Amniotic epithelial cell (primary cell): ENCODE measurements at places on chromosomes 1 and 21.
A peak's percentile ranks its signal among the peaks of the same experiment; 100 is the strongest.

DNA sequence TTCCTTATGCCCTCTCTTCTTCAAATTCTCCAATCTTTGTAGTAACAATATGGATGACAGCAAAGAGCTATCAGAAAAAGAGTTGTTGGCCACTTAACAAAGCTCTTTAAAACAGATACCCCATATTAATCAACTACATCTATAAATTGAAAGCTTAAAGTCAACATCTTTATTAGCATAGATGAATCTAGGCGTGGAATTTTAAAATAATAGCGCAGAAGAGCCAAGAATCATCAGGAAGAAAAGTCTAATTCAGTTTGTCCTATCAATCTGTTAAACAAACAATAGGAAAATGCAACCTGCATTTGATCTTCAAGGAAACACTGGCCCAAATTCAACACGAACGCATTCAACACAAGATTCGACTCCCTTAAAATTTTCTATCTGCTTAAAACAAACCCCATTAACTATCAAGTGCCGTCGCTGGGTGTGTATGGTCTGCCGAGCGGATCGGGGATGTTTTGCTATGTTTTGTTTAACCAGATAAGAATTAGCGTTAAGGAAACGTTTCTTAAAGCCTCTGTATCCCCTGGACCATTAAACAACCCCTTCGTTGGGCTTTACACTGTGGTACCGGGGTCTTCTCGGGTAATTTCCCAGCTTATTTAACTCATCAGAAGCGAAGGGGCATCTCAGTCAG lies 1.0 kb downstream of the LYST start:
- no peak for DNase-seq

DNA sequence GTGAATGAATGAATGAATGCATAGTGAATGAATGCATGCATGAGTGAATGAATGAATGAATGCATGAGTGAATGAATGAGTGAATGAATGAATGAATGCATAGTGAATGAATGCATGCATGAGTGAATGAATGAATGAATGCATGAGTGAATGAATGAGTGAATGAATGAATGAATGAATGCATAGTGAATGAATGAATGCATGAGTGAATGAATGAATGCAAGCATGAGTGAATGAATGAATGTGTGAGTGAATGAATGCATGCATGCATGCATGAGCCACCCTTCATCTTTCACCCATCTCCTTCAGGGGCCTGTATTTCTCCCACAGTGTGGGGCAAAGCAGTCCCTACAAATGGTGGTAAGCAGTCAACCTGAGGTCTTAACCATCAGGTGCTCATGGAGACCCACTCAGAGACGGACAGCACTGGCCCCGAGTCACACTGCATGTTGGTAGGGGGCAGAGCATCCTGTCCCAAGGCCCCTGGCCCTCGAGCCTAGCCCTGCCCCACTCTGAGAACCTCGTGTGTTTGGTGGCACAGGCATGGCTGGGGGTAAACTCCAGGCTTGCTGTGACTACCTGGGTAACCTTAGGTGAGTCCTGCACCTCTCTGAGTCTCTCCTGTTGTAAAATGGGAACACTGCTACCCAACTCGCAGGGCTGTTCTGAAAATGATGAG lies 28.0 kb upstream of the PAX7 start:
- peak; percentile 12 for DNase-seq

GRCh38 chr1:160083968-160084770 lies 2.8 kb downstream of the KCNJ9 start:
- DNase-seq, result peak; percentile 21

DNA sequence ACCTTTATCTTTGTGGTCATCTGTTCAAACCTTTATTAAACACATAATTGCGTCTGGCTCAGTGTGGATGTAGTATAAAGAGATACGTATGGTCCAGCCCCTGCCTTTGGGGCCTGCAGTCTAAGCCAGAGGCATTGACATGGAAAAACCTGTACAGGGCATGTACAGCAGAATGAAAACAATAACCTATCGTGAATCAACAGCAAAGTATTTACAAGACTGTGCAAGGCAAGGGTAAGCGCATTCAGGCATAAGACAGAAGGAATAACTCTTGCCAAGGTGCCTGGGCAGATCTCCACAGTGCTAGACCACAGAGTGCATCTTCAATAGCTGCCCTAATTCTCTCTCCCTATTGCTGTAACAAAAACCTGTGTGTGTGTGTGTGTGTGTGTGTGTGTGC lies 35.5 kb downstream of the KIRREL1 start:
- DNase-seq, result peak; percentile 62

GRCh38 chr1:244450597-244451538 lies 841 bp downstream of the ADSS2 start:
- peak; percentile 88 for DNase-seq

- DNase-seq, result no peak
Observed at GRCh38 chr1:229139331-229140118, 131.4 kb upstream of the RAB4A start.

GRCh38 chr21:31366825-31367224 lies 22.8 kb upstream of the TIAM1 start:
- peak; percentile 90 for DNase-seq

DNA sequence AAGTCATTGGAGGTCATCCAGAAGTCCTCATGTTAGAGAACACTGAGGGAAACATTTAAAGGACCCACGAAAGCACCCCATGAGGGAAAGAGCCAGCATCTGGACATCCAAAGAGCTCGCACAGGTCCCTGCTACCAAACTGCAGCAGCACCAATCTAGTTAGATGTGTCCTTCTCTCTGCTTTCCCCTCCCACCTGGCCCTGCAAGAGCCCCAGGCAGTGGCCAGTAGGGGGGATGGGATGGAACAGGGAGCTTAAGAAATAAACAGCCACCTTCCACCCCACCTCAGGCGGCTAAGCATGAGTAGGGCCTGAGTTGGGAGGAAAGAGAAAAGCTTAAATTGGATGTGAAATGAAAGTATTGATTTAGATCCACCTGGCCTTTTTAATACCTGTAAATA lies 175.9 kb upstream of the KCND3 start:
- DNase-seq, result no peak

- DNase-seq, result peak; percentile 75
Observed at GRCh38 chr1:916173-917075, 7.3 kb upstream of the SAMD11 start.

GRCh38 chr1:190511554-190511953 lies 33.9 kb upstream of the BRINP3 start:
- no peak for DNase-seq

DNA sequence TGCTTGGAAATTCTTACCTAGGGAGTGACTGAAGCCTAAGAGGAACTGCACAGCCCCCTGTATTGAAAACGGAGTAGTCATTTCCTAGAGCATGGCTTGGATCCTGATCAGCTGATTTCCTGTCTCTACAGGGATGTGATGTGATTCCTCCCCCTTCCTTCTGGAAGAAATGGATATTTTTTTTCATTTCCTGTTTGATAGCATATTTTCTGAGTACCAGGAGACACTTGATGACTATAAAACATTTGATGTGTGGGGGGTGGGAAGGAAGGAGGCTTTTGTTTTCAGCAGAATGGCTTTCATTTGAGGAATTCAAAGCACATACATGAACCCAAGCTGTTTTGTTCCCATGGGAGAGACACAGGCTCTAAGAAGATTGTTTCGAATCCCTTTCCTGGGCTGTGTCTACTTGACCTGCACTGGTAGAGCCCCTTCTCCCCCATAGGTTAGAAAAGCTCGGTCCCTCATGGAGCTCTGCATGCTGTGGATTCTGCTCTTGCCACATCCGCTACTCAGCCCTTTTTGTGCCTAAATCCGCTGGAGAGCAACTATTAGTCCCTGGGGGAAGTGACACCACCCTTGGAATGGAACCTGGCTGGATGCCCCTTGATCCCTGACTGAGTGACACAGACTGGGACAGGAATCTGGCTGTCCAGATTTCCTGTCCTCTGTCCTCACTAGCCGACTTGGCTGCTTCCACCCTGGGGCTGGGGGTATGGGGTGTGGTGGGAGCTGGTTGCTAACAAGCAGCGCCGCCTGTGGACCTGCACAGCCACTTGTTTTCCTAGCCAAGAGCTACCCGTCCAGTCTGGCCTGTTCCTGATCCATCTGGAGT lies 71.8 kb upstream of the MACF1 start:
- no peak for DNase-seq

DNA sequence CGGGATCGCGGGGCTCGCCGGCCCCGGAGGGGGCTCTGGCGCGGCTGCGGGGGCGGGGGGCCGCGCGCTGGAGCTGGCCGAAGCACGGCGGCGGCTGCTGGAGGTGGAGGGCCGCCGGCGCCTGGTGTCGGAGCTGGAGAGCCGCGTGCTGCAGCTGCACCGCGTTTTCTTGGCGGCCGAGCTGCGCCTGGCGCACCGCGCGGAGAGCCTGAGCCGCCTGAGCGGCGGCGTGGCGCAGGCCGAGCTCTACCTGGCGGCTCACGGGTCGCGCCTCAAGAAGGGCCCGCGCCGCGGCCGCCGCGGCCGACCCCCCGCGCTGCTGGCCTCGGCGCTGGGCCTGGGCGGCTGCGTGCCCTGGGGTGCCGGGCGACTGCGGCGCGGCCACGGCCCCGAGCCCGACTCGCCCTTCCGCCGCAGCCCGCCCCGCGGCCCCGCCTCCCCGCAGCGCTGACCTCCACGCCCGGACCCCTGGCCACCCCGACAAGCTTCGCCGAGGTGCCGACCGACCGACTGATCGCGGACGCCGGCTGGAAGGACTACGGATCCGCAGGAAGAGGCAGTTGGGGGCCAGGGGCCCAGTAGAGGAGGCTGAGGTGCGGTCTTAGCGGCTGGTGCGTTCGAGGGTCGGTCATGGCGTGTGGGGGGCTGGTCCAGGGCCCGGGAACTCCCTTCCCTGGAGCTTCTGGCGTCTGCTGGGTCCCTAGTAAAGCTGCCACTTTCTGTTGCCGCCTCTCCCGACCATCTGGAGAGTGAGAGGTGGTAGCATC lies 711 bp downstream of the TRNP1 start:
- DNase-seq, result no peak

- DNase-seq, result no peak
Observed at GRCh38 chr1:172469717-172470116, 25.8 kb upstream of the PIGC start.

DNA sequence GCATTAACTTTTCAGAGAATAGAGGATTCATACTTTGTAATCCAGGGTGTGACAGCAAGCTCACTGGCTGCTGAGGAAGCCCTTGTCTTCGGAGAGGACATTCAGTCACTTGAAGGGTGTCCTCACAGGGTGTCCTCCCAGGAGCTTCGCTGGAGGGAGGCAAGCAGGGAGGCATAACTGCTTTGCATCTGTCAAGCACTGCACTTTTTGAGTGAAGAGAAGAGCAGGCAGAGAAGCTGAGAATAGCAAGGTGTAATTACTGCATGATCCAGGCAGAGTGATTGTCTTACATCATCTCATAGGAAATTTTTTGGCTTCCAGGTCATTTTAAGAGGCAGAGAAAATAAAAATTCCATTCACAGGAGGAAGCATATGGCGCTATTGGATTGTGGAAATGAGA lies 232.5 kb upstream of the ZP4 start:
- DNase-seq, result no peak

GRCh38 chr1:246218686-246219085 lies 288.4 kb downstream of the SMYD3 start:
- no peak for DNase-seq

GRCh38 chr1:61692155-61692800 lies 32.7 kb downstream of the TM2D1 start:
- DNase-seq, result peak; percentile 33

GRCh38 chr1:218588540-218589172 lies 243.5 kb downstream of the TGFB2 start:
- DNase-seq, result no peak

- DNase-seq, result peak; percentile 43
Observed at GRCh38 chr1:185373813-185374529, 56.9 kb upstream of the IVNS1ABP start.

DNA sequence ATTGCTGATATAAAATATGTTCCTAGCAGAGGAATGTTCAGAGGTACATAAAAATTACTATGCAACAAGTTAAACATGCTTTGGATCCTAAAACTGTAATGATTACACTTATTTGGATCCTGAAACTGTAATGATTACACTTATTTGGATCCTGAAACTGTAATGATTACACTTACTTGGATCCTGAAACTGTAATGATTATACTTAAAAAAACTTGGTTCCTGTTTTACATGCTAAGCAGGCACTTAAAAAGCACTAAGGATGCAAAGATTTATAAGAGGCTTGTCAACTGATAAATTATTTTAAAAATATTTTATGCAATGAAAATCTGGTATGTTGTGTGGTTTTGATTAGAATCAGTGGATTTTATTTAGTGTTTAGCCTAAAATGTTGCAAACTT lies 47.7 kb downstream of the ZNHIT6 start:
- no peak for DNase-seq

- DNase-seq, result peak; percentile 73
Observed at GRCh38 chr1:54052431-54052933, 522 bp downstream of the TMEM59 start.

DNA sequence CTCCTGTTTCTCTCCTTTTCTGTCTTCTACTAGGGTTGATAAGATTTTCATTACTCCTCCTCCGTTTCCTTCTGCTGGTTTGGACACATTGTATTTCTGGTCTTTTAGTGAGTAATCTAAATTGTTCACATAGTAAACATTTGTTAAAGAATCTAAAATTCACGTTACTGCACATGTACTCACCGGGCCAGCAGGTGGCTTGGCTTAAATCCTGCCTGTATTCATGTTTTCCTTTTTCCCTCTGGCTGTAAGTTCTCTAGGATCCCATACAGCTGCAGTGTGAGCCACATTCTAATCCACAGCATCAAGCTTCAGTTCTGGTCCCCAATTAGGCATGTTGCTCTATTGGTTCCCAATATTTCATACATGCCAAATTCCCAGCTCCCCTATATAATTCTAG lies 958.3 kb downstream of the ADGRL2 start:
- no peak for DNase-seq

DNA sequence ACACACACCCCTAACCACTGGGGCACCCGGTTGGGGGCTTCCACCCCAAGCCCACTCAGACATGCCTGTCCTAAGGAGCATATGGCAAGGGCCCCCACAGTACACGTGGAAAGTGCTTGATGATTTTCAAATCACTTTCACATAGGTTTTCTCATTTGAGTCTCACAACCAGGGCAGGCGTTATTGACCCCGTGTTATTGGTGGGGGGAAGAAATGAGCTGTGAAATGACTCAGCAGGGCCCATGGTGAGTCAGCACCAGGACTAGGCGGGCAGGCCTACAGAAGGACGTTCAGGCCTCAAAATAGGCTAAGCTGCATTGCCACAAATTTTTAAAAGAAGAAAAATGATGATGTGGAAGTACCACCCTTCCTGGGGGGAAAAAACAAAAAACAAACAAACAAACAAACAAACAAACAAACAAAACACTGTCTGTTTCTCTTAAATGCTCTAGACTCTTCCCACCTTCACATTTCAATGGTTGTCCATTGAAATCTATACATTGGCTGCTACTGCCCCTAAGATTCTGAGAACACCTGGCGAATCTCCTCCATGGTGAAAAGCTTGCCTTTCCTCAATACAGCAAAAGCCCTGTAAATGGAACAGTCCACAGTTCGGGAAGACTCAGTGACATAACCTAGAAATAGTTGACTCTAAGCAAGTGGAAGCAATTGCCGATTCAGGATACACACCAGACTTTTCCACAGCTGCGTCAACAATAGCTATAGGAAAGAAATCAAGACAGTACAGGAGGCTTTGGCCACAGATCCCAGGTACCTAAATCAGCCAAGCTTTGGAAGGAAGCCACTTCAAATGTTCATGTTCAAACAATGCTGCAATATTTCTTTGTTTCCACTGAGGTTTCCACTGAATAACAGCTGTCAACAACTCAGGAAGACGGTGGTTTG lies 234.7 kb downstream of the TOMM20 start:
- DNase-seq, result peak; percentile 38
